Activated T-cell treated with anti-CD3 and anti-CD28 coated beads, Interleukin-2, amount 50 U/mL, for 24 hours (primary cell): ENCODE measurements at places on chromosomes 4 and X.

- no peak overlapping the region for H3K27ac ChIP-seq
- H3K27me3 ChIP-seq: no peaks in the 10 kb centered on the region
- no peak for DNase-seq
- H3K4me1 ChIP-seq: no peaks in the 10 kb centered on the region
- H3K36me3 ChIP-seq: no peaks in the 10 kb centered on the region
Observed at GRCh38 chr4:120096508-120097297, 30.1 kb upstream of the MAD2L1 start.

- no peaks in the 10 kb centered on the region for H3K36me3 ChIP-seq
- no peak overlapping the region for H3K4me3 ChIP-seq
- no peaks in the 10 kb centered on the region for H3K4me1 ChIP-seq
Observed at GRCh38 chr4:139839403-139840031, 173.9 kb downstream of the MGST2 start.

- H3K36me3 ChIP-seq: no peaks in the 10 kb centered on the region
- no peaks in the 10 kb centered on the region for H3K27me3 ChIP-seq
- DNase-seq: no peak
- H3K4me3 ChIP-seq: no peak overlapping the region
- no peak overlapping the region for H3K27ac ChIP-seq
Observed at GRCh38 chr4:137083571-137084135, 448.6 kb downstream of the PCDH18 start.

- peaks cover 13% of the 10 kb centered on the region for H3K27me3 ChIP-seq
- no peak for DNase-seq
- H3K4me1 ChIP-seq: no peaks in the 10 kb centered on the region
- H3K4me3 ChIP-seq: no peak overlapping the region
Observed at GRCh38 chr4:163191999-163192398, 25.3 kb upstream of the NAF1 start.

GRCh38 chr4:33200377-33200776 lies 2480.2 kb downstream of the PCDH7 start:
- H3K27me3 ChIP-seq: no peaks in the 10 kb centered on the region
- no peak for DNase-seq
- H3K4me3 ChIP-seq: no peak overlapping the region
- H3K27ac ChIP-seq: no peak overlapping the region
- no peaks in the 10 kb centered on the region for H3K36me3 ChIP-seq

- H3K4me1 ChIP-seq: no peaks in the 10 kb centered on the region
- DNase-seq: no peak
- peaks cover 6% of the 10 kb centered on the region for H3K27me3 ChIP-seq
- H3K36me3 ChIP-seq: no peaks in the 10 kb centered on the region
- no peak overlapping the region for H3K27ac ChIP-seq
Observed at GRCh38 chrX:144730471-144730870, 516.8 kb upstream of the SPANXN1 start.

- DNase-seq: no peak
- no peak overlapping the region for H3K4me3 ChIP-seq
- peaks cover 51% of the 10 kb centered on the region for H3K27me3 ChIP-seq
- H3K4me1 ChIP-seq: no peaks in the 10 kb centered on the region
Observed at GRCh38 chrX:11444052-11444451, 150.8 kb downstream of the AMELX start.

- no peak overlapping the region for H3K27ac ChIP-seq
- no peak overlapping the region for H3K4me3 ChIP-seq
- no peaks in the 10 kb centered on the region for H3K4me1 ChIP-seq
- no peak for DNase-seq
Observed at GRCh38 chr4:8838296-8838960, 33.2 kb downstream of the HMX1 start.

- peak overlapping the region; percentile 96 for H3K27ac ChIP-seq
- peaks cover 13% of the 10 kb centered on the region for H3K27me3 ChIP-seq
- DNase-seq: peak; percentile 58
- H3K4me3 ChIP-seq: peak overlapping the region; percentile 71
- H3K36me3 ChIP-seq: peaks cover 11% of the 10 kb centered on the region
- H3K4me1 ChIP-seq: peaks cover 29% of the 10 kb centered on the region
Observed at GRCh38 chrX:56813318-56813837, 84.3 kb downstream of the NBDY start.

GRCh38 chr4:156894234-156894633 lies 77.4 kb downstream of the PDGFC start:
- DNase-seq: no peak
- H3K27ac ChIP-seq: no peak overlapping the region
- no peaks in the 10 kb centered on the region for H3K27me3 ChIP-seq

- no peaks in the 10 kb centered on the region for H3K4me1 ChIP-seq
- no peaks in the 10 kb centered on the region for H3K27me3 ChIP-seq
- no peak overlapping the region for H3K4me3 ChIP-seq
- DNase-seq: no peak
- H3K36me3 ChIP-seq: no peaks in the 10 kb centered on the region
- no peak overlapping the region for H3K27ac ChIP-seq
Observed at GRCh38 chr4:54475546-54475945, 182.2 kb upstream of the KIT start.

GRCh38 chr4:168138143-168138542 lies 45.8 kb downstream of the ANXA10 start:
- H3K4me3 ChIP-seq: no peak overlapping the region
- no peak for DNase-seq
- H3K27me3 ChIP-seq: peaks cover 11% of the 10 kb centered on the region
- H3K4me1 ChIP-seq: peaks cover 1% of the 10 kb centered on the region

DNA sequence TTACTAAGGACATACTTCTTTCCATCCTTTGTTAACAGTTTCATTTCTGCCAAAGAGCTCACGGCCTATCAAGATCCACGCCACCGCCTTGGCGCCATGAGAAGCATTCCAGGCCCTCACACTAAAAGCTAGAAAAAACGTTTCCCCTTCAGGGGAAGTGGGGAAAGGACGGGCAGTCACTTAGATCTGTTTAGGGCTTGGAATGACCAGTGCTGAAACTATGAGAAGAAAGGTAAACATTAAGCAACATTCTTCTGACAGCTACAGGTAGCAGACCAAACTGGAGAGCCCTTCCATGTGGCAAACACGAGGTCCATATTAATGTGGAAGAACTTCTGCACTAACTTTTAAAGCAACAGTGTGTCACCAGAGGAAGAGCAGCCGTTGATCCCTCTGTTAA lies 146.7 kb downstream of the SH3KBP1 start:
- peaks cover 77% of the 10 kb centered on the region for H3K4me1 ChIP-seq

- no peak overlapping the region for H3K27ac ChIP-seq
- H3K36me3 ChIP-seq: no peaks in the 10 kb centered on the region
- no peak overlapping the region for H3K4me3 ChIP-seq
- DNase-seq: no peak
Observed at GRCh38 chrX:138691186-138691585, 20.3 kb downstream of the FGF13 start.

DNA sequence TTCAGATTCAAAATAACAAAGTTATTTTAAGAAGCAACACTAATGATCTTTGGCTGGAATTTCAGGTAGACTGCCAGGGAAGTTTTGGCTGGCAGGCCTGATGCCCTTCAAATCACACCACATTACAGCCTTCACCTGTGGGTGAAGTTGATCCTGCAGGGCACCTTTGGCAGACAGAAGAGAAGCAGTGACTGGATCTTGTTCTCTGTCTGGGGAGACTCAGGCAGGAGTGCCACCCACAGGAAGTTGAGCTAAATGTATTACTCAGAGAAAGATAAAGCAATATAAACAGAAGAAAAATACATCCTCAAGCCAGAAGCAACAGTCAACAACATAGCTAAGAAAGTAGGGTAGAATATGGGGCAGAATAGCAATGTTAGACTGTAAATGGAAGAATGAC lies 12.8 kb upstream of the CFAP299 start:
- no peaks in the 10 kb centered on the region for H3K36me3 ChIP-seq
- no peak overlapping the region for H3K4me3 ChIP-seq
- H3K4me1 ChIP-seq: peaks cover 1% of the 10 kb centered on the region
- no peak for DNase-seq

DNA sequence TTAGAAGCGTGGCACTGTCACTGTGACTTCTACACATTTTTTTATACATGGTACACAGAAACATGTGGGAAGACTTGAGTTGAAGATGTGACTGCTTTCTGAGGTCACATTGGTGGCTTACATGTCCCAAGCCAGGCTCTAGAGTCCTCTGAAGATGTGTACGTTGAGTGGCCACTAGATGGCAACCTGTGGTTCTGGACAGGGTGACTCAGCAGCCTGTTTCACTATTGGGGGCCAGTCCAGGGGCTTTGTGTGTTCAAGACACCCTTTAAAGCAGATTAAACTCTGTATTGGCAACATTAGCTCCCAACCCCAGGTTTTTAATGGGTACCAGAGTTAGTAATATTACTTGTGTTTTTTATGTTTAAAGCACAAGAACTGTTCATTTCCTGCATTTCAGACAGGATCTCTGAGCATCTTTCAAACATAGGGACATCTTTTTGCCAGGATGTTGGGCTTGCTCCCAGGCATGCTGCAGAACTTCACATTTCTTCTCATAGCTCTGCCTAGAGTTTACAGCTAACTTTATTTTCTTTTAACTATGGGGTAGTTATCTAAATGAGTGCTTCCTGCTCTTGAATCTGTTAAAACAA lies 53.0 kb downstream of the DCUN1D4 start:
- peaks cover 84% of the 10 kb centered on the region for H3K36me3 ChIP-seq
- no peaks in the 10 kb centered on the region for H3K27me3 ChIP-seq
- peaks cover 19% of the 10 kb centered on the region for H3K4me1 ChIP-seq
- DNase-seq: peak; percentile 46

DNA sequence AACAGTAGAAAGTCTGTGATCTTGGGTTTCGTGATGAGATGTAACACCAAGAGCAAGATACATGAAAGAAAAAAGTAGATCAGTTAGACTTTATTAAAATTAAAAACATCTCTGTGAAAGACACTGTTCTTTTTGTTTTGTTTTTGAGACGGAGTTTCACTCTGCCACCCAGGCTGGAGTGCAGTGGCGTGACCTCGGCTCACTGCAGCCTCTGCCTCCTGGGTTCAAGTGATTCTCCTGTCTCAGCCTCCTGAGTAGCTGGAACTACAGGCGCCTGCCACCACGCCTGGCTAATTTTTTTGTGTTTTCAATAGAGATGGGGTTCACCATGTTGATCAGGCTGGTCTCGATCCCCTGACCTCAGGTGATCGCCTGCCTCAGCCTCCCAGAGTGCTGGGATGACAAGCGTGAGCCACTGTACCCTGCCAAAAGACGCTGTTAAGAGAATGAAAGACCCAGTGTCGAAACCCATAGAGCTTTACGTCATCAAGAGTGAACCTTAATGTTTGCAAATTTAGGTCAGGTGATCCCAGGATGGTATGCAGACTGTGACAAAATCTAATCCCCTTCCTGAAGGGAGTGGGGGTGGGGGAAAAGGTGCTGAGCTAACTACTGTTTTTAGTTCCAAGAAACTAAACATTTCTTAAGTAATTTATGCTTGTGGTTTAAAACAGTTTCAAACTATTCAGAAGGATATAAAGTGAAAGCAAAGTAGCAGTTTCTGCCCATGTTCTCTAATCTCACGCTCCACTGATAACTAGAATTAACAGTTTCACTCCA lies 8.0 kb downstream of the OFD1 start:
- H3K4me1 ChIP-seq: peaks cover 26% of the 10 kb centered on the region
- H3K27me3 ChIP-seq: peaks cover 16% of the 10 kb centered on the region
- DNase-seq: peak; percentile 44
- H3K4me3 ChIP-seq: peak overlapping the region; percentile 46
- H3K27ac ChIP-seq: peak overlapping the region; percentile 90

DNA sequence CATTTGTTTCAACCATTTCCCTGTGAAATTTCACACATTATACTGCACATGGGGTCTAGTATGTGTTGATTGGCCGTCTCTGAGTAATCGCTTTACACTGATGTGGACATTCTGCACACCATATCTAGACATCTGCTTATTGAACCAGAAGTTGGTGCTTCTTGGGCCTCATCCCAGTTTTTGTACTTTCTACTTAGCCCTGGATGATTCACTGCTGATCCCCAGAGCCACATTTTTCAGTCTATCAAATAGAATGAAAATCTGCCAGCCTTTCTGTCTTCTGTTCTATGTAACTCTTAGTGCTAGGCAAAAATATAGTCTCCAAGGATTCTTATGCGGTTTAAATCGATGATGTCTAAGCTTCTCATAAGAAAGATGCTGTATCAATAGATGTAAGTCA lies 40.5 kb upstream of the RELL1 start:
- peaks cover 17% of the 10 kb centered on the region for H3K4me1 ChIP-seq
- DNase-seq: no peak
- no peaks in the 10 kb centered on the region for H3K27me3 ChIP-seq

DNA sequence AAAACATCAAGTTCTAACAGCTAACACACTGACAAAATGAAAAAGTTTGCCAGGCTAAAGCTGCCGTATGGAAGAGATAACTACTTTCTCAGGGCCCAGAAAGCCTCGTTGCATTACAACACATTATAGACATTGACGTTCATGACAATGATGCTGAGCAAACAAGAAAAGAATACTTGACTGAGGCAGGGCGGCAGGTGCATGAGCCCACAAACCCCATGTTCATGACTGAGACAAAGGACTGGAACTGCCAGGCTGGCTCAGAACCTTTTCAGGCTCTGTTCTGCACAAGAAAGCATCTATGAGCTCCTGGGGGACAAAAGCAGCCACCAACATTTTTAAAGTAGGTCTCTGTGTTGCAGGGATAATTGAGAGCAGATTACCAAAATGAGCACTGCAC lies 13.6 kb downstream of the TLR6 start:
- no peak overlapping the region for H3K27ac ChIP-seq
- no peaks in the 10 kb centered on the region for H3K36me3 ChIP-seq
- no peak for DNase-seq
- H3K27me3 ChIP-seq: no peaks in the 10 kb centered on the region
- H3K4me3 ChIP-seq: no peak overlapping the region
- peaks cover 12% of the 10 kb centered on the region for H3K4me1 ChIP-seq

GRCh38 chrX:134654398-134655012 lies 3.8 kb downstream of the PLAC1 start:
- peaks cover 20% of the 10 kb centered on the region for H3K4me1 ChIP-seq
- DNase-seq: peak; percentile 49
- H3K36me3 ChIP-seq: no peaks in the 10 kb centered on the region

DNA sequence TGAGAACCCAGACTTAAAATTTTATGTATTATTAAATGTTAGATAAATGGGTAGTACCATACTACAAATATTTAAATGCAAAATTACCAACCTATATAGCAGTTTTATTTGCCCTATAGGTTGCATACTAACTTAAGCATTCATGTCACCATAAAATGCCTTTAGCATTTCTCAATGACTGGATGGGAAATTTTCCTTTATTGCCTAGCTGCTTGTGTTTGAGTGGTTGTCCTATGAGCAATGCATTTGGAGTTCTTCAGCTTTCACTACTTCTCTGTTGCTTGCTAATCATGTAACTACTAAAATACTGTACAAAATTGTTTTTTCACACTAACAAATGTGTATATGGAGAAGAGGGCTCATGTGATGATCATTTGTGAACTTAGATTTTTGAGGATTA lies 44.2 kb upstream of the CEP135 start:
- H3K4me1 ChIP-seq: peaks cover 37% of the 10 kb centered on the region
- H3K36me3 ChIP-seq: peaks cover 52% of the 10 kb centered on the region
- H3K4me3 ChIP-seq: no peak overlapping the region
- H3K27ac ChIP-seq: peak overlapping the region; percentile 35

- H3K27ac ChIP-seq: peak overlapping the region; percentile 12
- peaks cover 3% of the 10 kb centered on the region for H3K36me3 ChIP-seq
- no peak overlapping the region for H3K4me3 ChIP-seq
- DNase-seq: no peak
Observed at GRCh38 chr4:98544818-98545414, 113.5 kb downstream of the TSPAN5 start.
